ENCODE measurements at places on chromosomes 1 and 21.

GRCh38 chr1:26317612-26318337, at the start of gene CD52:
Gene CD52, plus strand, starts transcription at chr1:26317958. Its CDS starts 60 bp downstream, at chr1:26318018.
- no peak for DNase-seq

DNA sequence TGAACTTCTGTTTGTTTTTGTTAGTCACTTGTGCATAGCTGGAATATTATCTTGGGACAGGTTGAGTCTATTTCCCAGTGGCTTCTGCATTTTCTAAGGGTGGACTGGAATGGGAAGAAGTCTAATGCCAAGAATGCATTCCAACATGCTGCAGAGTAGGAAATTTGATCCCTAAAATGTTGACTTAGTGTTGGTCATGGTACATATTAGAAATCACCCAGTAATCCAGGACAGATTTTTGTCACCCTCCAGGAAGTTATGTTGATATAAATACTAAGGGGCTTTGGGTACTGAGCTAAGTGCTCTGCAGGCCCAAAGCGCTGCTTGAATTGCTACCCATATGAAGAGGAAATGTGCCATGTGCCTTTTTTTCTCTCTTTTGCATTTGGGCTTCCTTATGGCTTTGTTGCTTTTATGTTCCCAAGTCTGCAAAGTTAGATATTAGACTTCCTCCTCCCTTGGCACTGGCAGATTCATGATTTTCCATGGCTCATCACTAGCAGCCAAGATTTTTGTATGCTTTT, 10.0 kb downstream of the ARID1A start:
- peak; percentile 85 for DNase-seq

GRCh38 chr1:30286241-30286987, 437.0 kb downstream of the MATN1 start:
- DNase-seq, result no peak

GRCh38 chr1:21302747-21303715, 12.8 kb upstream of the ECE1 start:
- peak; percentile 81 for DNase-seq

- DNase-seq, result no peak
Measured at GRCh38 chr1:242412921-242413320, 111.6 kb downstream of the PLD5 start.

GRCh38 chr1:33921281-33921680, 57.4 kb downstream of the HMGB4 start:
- DNase-seq, result no peak

GRCh38 chr1:182656842-182657397, 27.5 kb downstream of the RGS8 start:
- no peak for DNase-seq

DNA sequence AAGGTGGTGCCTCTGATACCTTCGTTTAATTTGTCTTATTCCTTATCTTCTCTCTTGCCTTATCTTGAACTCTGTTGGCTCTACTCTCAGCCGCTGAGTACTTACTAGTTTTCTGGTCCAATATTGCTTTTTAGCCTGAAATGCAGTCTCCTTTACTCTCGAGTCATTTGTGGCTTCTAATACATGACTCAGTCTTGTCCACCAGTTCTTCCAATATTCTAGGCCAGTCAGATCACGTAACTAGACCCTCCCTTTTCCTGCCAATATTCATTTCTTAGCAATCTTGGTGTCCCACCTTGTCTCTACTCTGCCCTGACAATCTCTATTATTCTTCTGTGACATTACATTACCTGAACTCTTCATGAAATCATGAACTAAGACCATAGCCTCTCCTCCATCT, 555.8 kb downstream of the DPYD start:
- DNase-seq, result no peak

DNA sequence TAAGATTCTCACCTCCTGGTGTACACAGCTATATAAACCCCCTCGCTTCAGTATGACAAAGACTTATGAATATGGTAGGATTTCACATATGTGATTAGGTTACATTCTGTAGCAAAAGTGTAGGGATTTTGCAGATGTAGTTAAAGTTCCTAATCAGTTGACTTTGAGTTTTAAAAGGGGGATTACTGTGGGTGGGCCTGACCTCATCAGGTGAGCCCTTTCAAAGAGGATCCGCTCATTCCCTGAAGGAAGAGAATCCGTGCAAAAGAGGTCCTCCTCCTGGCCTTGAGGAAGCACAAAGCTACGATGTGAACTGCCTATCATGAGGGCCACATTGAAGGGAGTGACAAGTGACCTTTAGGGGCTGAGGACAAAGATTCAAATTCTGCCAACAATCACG, 30.6 kb upstream of the KAZN start:
- no peak for DNase-seq

- DNase-seq, result no peak
Measured at GRCh38 chr21:39385299-39386145, 36.6 kb upstream of the HMGN1 start.

GRCh38 chr1:49229555-49229954, 452.9 kb upstream of the BEND5 start:
- DNase-seq, result no peak

DNA sequence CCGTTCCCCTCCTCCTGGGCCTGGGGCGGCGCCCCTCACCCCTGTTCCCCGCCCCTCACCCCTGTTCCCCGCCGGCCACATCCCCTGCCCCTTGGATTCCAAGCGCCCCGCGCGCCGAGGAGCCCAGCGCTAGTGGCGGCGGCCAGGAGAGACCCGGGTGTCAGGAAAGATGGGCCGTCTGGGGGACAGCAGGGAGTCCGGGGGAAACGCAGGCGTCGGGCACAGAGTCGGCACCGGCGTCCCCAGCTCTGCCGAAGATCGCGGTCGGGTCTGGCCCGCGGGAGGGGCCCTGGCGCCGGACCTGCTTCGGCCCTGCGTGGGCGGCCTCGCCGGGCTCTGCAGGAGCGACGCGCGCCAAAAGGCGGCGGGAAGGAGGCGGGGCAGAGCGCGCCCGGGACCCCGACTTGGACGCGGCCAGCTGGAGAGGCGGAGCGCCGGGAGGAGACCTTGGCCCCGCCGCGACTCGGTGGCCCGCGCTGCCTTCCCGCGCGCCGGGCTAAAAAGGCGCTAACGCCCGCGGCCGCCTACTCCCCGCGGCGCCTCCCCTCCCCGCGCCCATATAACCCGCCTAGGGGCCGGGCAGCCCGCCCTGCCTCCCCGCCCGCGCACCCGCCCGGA, at the start of gene TP73:
TSS of gene TP73 (plus strand) at position 587 of the 618 bp plus-strand sequence. CDS start 29,850 bp downstream, outside the sequence.
- DNase-seq, result no peak

- DNase-seq, result no peak
Measured at GRCh38 chr1:11342621-11343032, 69.6 kb downstream of the UBIAD1 start.

DNA sequence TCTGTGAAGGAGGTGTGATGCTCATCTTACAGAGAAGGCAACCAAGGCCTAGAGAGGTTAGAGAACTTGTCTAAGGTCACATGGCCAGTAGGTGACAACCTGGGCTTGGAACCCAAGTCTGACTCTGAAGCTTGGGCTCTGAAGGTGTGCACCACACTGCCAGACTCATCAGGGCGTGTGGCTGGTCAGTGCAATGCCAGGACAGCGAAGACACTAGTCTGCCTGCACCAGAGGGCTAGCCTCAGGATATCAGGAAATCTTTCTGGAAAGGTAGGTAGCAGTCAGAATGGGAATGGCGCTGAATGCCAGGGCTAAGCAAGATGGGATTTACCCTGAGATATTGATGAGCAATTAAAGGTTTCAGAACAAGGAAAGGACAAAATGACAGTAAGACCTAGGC, 34.9 kb downstream of the ELK4 start:
- DNase-seq, result no peak

GRCh38 chr1:119472819-119473175, 34.2 kb upstream of the HSD3B1 start:
- DNase-seq, result no peak

- DNase-seq, result no peak
Measured at GRCh38 chr21:43664358-43664757, 5.0 kb downstream of the RRP1B start.

DNA sequence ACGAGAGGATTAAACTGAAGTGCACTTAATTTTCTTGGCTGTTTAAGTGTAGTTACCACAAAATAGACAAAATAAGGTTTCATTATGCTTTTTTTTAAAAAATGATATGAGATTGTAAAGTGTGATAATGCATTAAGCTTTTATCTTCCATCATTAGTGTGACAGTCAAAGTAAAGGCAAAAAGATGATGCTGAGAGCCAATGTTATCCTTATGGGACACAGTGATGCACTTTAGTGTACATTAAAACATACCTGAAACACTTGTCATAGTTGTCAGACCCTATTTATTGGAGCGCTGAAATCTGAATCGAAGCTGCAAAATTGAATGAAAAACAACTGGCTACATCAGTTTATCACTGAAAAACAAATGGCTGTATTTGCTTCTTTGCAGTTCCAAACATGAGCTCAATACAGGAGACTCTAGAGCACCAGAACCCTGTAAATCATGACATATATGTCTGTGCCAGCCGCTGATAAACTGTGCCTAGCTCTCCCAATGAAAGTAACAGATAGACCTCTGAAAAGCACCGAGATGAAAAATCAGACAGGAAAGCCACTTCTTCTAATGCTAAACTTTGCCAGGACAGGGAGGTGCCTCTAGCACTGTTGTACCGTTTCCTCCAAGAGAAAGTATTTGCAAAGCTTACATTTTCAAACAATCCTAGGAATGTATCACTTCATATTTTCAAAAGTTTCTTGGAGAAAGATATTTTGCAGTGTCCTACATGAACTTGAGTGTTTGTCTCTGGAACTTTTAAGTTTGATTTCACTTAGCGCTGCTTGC, 120.7 kb upstream of the TMPRSS15 start:
- DNase-seq, result no peak

- DNase-seq, result no peak
Measured at GRCh38 chr1:167276969-167277368, 56.3 kb downstream of the POU2F1 start.

DNA sequence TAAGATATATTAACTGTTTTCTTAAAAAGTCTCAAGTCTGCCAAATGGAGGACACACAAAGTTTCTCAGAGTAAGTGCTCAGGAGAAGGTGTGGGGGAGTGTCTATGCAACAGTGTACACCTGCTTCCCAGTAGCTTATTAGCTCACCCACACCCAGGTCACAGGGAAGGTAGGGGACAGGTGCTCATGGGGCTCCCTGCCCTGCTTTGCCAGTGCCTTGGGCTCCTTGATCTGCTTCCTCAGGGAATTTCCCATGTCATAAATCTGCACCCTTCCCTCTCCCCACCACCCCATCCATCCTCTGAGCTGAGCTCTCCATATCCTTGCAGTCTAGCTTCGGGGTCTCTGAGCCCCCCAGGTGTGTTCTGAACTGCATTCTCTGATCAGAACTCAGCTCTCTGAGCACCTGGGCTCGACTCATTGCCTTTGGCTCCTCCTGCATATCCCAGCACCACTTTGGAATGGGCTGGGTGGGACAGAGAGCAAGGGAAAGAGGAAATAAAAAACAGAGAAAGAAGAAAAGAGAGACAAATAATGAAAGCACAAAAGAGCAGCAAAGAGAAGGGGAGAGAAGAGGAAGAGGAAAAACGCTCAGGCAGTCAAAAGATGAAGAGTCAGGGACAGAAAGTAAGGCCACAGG, 87.0 kb upstream of the ATP1B1 start:
- no peak for DNase-seq

DNA sequence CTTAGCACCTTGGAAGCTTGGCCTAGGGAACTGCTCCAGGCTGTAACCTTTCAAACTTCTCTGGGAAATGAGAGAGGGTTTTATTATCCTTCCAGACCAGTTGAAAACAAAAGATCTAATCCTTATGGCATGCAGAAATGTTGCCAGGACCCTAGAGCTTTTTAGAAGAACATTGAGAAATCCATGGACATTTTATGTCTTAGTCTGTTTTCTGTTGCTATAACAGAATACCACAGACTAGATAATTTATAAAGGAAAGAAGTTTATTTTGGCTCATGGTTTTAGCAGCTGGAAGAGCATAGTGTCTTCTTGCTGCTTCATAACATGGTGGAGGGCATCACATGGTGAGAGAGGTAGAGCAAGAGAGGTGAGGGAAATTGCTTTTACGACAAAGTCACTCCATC, 25.8 kb downstream of the OSBPL9 start:
- DNase-seq, result peak; percentile 93

GRCh38 chr1:9314111-9314510, 21.4 kb downstream of the SPSB1 start:
- no peak for DNase-seq

DNA sequence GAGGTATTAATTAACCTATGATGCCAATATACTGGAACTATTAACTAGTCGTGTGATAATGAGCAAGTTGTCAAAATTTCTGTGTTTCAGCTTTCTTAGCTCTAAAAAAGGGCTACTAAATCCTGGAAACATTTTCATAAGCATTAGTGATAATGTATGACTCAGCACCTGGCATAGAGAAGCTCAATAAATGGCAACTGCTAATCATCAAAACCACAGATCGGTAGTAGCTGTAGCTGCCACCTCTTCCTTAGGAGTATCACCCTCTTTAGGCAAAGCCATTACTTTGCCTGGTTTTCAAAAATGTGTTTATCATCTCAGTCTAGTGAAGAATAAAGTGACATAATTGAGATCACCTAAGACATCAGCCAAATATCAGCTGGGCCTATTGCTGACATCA, 75.5 kb downstream of the TPR start:
- DNase-seq, result no peak

- DNase-seq, result no peak
Measured at GRCh38 chr1:1562556-1563195, 12.0 kb downstream of the SSU72 start.

- DNase-seq, result no peak
Measured at GRCh38 chr1:162677607-162678371, 45.5 kb downstream of the DDR2 start.

- DNase-seq, result no peak
Measured at GRCh38 chr1:185250063-185250462, 67.0 kb downstream of the IVNS1ABP start.

DNA sequence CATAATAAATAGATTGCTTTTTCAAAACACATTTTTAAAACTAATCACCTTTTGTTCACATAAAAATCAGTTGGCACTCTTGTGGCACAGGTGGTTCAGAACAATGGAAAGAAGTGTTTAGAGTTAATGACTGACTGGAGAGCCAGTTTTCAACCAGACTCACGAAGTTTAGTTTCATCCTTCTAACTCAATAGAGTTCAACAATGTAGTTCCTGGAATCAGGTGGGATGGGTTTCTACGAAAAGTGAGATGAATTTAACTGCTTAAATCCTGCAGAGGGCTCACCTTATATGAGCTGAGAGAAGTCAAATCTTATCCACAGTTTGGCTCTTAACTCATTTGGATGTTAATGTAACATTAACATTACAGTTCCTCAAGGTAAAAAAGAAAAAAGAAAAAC, 116.5 kb downstream of the SMYD2 start:
- DNase-seq, result no peak

- no peak for DNase-seq
Measured at GRCh38 chr1:16393570-16394521, 26.8 kb downstream of the SZRD1 start.

- no peak for DNase-seq
Measured at GRCh38 chr21:38506661-38507281, 8.5 kb upstream of the ERG start.

DNA sequence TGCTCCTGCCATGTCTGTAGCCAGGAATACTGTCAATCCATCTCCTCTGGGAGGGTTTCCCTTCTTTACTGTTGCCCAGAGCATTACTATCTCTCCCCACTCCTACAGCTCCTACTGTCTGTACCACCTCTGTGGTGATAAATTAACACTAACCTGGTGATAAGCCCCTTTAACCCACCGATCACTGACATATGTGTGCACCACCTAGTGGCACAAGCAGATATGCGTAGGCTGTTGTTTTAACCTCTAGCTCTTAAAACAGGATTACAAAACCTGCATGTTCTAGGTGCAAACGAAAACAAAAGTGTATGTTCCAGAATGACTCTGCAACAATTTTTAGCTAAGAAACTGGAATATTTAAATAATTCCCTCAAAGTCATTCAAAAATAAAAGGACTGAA, 93.9 kb upstream of the BEND5 start:
- no peak for DNase-seq
